Vagina (tissue), 2 donors: ENCODE measurements at places on chromosomes 12 and 14.

- DNase-seq: no peak
Observed at GRCh38 chr14:57981817-57982560, 116.1 kb upstream of the SLC35F4 start.

DNA sequence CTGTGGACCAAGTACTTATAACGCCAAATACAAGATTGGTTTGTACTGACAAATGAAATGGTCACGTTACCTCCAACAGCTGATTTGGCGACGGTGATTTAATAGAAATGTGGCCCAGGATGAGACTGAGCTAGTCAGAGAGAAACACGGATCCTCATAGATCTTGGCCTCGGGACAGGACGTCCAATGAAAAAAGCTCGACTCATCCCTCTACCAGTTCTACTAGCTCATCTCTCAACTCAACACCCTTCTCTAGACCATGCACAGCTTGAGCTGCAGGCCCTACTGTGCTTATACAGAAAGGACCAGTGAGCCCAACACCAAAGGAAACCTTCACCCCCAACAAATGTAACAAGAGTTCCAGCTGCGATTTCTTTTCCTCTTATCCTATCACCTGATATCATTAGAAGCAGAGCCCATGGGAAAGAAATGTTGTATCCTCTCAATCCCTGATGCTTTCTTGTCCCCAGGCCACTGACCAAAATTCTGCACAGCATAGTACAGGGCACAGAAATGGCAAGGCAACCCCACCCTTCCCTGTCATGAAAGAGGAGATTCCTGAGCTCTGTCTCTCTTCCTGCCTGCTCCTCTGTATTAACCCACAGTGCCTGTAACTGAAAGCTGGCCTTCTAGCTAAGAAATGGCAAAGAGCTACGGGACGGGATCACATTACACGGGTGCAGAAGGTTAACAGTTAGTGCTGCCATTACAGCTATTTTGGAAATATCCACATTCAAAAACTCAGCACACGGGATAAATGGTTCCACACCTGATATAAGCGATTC is 39.2 kb downstream of the DICER1 start:
- DNase-seq: no peak

- no peak for DNase-seq
Observed at GRCh38 chr14:74297986-74298385, 4.7 kb downstream of the ABCD4 start.

GRCh38 chr12:116141110-116141832 is 136.2 kb downstream of the MED13L start:
- no peak for DNase-seq

DNA sequence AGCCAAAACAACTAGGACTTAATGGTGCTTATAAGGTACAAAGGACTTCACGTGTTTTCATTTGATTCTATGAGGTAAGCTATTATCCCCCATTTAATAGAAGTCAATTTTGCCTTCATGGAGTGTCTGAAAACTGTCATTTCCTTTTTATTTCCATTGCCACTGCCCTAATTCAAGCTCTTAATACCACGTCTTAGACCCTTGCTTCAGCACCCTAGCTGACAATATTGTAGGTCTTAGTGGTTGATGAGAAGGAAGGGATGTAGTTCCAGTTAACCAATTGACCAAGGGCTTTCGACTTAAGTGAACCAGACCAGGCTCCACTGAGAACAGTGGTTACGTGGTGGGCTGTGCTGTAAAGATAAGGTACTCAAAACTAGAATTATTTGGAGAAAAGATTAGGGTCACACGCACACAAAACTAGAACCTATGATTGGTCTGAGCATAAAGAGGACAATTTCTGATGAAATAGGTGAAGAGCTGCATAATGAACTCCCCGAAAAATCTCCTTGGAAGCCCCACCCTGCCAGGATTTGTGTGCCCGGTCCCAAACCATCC is 9.6 kb upstream of the ASIC1 start:
- DNase-seq: no peak

GRCh38 chr12:89469361-89469760 is 55.2 kb downstream of the GALNT4 start:
- no peak for DNase-seq

- no peak for DNase-seq
Observed at GRCh38 chr14:91229743-91230200, 14.7 kb downstream of the GPR68 start.

DNA sequence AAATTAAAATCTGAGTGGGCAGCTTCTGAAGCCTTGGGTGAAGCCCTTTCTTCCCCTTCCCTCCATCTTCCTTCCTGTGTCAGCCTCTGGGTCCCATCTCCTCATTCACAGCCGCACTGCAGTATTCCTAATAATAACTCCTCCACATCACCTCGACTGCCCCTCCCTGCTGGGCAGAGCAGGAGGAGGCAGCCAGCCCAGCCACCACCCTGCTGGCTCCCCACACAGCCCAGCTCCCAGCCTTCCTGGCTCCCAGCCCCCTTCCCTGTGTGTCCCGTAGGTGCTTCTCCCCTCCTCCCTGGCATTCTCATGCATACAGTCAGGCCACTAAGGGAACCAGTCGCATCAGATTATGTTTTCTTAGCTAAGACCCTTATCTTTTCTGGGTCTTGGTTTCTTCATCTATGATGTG is 3.7 kb downstream of the IFFO1 start:
- no peak for DNase-seq

DNA sequence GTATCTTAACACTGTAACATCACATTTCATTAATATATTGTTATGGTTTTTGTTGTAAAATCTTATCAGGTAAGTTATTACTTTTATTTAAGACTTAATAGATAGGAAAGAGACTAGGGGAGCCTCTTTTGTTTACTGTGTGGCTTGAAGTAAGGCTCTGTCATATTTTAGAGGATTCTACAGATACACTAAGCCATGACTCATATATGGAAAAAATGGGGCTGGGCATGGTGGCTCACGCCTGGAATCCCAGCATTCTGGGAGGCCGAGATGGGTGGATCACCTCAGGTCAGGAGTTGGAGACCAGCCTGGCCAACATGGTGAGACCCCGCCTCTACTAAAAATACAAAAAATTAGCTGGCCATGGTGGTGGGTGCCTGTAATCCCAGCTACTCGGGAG is 23.6 kb upstream of the NPFF start:
- no peak for DNase-seq

DNA sequence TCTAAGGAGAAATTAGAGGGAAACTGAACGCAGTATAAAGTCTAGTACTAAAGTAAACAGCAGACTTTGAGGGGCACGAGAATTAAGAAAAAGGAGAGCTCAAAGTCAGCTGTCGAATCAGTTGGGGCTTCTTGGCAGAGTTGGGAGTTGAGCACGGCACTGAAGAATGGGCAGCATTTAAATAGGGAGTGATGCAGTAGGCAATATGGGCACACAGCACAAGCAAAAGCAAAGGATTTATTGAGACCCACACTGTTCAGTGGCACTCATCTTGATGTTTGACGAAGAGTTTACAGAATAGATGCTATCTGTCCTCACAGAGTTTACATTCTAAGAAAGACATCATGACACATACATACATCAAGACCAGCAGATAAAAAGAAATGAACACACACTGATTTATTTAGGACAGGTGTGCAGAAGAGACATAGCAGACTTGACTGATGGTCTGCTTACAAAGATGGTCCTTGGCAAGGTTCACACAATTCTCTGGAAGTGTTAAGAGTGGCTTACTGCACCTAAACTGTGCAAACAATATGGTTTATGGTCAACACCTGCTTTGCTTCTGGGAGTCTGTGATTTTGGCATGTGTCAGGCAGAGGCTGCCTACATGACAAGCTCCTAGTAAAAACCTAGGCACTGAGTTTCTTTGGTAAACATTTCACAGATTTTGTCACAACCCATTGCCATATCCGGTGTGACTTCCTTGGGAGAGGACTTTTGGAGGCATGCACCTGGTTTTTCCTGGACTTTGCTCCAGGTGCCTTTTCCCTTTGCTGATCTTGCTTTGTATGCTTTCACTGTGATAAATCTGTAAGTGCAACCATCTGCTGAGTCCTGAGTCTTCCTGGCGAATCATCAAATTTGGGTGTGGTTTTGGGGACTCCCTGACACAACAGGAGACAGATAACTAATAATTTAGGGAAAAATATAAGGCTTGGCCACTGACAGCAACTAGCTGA is 26.3 kb downstream of the ALKBH1 start:
- no peak for DNase-seq

GRCh38 chr12:121264951-121265515 is 31.5 kb downstream of the CAMKK2 start:
- no peak for DNase-seq

DNA sequence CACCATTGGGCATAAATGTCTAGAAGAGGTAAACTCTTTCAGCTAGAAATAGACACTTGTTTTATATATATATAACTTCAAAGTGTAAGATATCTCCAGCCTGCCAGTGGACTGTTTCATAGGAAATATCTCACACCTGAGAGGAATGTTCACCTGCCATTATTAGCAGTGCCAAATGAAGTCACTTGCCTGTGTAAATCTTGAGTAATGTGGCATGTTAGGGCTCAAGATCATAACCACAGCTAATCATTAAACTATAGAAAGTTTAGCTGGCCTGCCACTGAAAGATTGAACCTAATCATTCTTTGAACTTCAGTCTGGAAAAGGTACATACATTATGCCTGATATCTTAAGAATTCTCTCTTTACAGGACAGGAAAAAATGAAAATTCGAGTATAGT is 25.5 kb upstream of the KCNJ8 start:
- no peak for DNase-seq

DNA sequence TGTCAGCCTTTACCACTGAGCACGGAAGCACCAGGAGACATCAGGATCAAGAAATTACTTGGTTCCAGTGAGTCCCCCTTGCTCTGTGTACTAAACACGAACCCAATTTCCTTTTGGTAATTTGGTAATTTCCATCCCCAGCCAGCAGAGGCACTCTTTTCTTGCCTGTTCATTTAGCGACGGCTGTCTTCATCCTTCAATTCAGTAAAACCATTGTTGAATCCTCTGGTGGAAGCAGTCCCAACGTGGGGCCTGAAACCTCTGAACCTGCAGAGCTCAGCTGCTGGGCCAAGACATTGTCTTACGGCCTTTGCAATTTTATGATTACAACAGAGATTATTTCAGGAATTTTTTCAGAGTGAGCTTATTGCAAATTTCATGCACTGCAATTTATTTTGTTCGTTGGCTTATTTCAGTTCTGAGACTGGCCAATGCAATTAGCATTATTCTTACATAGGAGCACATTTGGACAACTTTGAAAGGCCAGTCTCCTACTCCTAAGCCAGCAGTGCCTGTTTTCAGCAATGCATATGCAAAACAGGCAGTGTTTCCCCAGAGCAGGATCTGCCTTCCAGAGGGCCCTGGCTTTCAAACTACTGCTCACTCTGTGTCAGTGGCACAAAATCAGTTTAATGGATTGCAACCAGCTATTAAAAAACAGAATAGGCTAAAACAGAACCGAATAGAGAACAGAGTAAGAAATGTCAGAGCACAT is 372.9 kb upstream of the TMEM132C start:
- DNase-seq: no peak

- DNase-seq: no peak
Observed at GRCh38 chr12:105357162-105357691, 26.7 kb downstream of the C12orf75 start.

GRCh38 chr14:104297721-104298401 is 159.5 kb downstream of the KIF26A start:
- DNase-seq: no peak

DNA sequence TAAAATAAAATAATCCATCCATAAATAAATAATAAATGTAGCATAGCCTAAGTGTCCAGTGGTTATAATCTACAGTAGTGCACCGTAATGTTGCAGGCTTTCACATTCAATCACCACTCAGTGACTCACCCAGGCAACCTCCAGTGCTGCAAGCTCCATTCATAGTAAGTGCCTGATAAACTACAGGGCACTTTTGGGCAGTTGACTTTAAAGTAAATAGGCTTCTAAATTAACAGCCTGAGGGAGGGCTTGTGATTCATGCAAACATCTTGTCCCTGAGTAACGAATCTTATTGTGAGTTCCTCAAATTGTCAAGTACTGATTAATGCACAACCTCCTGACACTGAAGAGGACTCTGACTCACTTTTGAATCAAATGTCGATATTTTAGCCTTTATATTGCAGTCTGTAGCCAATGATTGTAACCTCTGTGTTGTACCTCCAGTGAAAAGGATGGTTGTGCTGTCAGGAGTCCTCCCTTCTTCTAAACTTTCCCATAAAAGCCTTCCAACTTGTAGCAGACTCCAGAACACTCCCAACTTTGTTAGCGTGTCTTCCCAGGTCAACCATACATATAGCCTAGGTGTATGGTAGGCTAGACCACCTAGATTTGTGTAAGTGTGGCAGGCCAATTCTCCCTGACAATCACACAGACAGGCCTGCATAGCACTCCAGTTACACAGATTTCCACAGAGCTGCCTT is 55.0 kb upstream of the BICD1 start:
- no peak for DNase-seq

DNA sequence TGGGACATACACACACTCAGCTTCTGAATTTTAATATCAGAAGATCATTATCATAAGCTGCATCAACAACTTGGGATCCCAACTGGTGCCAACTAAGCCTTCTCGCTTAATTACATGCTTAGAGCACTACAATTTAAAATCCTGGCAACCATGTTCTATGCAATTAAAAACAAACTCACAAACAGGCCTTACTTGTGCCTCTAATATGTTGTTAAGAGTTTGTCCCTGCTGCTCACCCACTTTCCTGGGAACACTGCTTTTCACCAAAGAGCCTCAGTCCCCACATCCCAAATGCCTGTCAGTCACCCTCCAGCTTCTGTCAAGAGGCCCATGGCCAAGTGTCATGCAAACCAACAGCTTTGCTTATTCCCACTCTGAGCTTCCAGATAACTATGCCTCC is 69.7 kb downstream of the TTC9 start:
- no peak for DNase-seq

DNA sequence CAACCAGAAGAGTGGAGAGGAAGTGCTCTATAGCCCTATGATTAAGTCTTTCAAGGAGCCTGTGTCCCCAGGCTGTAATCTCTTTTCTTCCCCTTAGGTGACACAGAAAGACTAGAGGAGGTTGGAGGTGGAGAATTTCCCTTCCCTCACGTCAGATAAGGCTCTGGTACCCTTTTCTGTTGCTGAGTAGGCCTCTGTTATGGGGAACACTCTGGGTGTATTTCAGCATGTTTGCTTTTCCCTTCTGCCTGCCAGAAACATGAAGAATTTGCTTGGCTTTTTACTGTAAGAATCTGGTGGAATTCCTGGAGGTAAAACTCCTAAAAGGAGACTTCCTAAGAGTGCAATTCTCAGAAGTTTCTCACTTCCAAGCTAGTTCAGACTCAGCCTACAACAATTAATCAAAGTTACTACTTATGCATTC is 58.3 kb downstream of the SIX1 start:
- no peak for DNase-seq

DNA sequence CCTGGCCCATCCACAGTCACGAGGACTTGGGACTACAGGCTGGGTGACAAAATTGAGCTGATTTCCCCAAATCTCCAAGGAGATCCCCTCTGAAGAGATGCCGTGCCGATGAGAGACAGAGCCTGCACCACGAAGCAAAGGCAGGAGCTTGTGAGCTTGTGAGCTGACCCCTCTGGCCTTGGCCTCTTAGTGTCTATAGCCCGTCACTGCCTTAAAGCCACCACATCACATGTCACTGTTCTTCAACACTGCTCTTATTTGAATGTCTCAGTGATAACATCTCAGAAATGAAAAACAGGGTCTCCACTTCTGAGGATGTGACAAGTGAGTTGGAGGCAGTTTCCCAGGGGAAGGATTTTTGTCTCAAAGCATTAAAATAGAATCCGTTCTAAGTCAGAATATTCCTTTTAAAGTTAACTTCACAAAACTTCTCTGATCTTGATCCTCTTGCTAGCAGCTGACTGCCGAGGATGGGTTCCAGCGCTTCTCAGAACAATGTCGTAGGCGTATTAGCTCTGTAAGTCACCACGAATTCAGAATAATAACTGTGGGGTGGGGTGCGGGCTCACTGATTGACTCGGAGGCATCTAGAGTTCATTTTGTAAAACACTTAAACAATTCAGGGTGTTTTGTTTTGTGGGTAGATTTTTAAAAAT is 37.5 kb downstream of the CHST11 start:
- DNase-seq: no peak
